Activated naive CD4-positive, alpha-beta T cell treated with Interleukin-2 at 50 U/mL for 16 hours (primary cell): ENCODE measurements at places on chromosomes 2 and 18.

DNA sequence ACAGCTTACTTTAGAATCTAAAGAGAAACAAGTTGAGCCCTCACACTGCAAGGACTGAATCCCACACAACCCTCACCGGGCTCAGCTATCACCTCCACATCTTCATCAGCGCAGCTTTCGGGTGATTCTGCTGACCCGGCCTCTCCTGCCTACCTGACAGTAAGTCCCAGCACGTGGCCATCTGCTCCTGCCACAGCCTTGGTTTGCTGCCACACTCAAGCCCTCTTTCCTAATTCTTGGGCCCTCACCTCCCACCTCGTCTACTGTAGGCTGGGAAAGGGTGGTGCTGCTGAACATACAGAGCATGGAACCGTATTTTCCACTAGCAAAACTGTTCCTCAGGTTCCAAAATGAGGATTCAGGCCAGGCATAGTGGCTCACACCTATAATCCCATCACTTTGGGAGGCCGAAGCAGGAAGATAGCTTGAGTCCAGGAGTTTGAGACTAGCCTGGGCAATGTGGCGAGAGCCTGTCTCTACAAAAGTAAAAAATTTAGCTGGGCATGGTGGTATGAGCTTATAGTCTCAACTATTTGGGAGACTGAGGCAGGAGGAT lies 55.3 kb upstream of the HAAO start:
- no peak for DNase-seq

- DNase-seq: no peak
These were observed 106.7 kb upstream of the ARL4C start for GRCh38 chr2:234603619-234604018.

DNA sequence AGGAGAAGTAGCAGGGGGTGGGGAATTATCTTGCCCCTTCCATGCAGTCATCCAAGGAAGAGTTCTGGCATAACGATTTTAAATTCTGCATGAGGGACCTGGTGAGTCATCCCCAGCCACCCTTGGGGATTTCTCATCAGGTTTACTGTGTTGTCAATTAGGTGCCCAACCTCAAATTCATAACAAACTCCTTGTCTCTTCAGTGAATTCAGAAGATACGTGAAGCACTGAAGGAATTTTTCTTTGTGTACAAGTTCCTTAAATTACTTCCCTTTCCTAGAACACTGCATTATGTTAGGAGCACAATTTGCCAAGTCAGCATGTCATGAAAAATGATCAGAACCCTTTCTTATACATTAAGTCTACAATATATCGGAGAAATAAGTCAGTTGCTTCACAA lies 70.8 kb upstream of the NOSTRIN start:
- DNase-seq: no peak

DNA sequence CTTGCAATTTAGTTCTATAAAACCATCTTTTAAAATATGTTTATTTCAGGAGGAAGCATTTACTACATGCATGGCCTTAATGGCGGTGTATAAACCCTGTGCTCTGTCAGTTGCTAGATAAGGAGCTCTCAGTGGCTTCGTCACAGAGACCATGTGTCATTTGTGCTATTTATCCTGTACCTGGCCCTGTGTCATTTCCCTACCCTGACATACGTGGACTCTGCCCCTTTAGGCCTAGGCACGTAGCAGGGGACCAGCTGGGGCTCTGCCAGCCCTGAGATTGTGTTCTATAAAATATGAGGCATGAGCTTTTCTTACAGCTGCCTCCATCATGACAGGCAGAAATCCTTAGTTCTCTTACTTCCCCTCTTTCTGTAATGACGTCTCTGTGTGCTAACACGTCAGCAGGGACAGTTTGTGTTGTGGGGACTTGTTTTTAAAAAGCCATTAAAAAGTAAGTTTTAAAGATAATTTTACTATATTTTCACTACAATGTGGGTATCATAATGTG lies 88.0 kb downstream of the ITGB1BP1 start:
- DNase-seq: no peak

DNA sequence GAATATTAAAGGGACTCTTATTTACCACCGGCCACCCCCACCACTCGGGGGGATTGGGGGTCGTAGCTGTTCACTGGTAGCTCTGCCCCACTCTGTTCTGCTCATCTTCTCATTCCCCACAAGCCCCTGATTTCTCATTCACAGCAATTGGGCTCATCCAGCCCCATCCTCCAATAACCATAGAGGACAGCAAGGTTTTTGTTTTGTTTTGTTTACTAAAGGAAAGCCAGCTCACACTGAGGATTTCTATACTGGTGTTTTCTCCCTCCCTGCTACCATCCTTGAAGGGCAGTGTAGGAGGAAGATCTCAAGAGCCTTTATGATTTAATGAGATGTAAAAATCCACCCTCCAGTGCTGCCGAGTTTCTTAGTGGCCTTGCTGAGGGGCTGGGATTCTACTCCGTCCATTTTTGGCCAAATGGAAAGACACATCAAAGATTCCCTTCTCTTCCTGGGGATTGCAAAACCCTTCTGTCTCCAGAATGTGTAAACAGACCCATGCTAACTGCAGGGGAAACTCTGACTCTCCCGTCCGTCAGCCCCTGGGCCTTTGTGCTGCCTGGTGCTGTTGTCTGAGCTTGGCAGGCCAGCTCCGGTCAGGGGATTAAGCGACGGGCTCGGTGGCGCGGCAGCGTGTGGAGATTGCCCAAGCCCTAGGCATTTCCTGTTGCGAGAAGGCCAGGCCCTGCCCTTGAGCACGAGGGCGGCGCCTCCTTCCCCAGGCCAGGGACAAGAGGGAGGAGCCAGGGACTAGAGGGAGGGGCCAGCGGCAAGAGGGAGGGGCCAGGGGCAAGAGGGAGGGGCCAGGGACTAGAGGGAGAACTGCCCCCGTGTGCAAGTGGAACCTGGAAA lies 165.0 kb downstream of the ANTXR1 start:
- no peak for DNase-seq

DNA sequence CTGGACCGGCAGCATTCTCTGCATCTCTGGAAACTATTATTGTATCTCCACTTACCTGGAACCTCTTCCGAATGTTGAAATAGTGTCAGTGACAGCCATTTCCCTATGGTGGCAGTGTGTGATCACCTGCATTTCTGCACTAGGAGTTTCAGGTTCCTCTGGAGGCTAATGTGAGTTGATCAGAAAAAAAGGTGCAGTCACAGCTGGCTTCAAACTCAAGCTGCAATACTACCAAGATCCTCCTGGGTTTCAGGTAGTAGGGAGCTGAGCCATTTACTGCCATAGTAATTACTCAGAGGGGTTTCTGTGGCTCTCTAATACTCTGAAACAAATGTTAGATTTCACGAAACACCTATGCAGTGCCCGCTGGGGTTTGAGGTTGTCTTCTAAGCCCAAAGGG lies 183.5 kb upstream of the OSR1 start:
- no peak for DNase-seq

GRCh38 chr2:88350331-88351248 lies 101.9 kb downstream of the FOXI3 start:
- peak; percentile 70 for DNase-seq

DNA sequence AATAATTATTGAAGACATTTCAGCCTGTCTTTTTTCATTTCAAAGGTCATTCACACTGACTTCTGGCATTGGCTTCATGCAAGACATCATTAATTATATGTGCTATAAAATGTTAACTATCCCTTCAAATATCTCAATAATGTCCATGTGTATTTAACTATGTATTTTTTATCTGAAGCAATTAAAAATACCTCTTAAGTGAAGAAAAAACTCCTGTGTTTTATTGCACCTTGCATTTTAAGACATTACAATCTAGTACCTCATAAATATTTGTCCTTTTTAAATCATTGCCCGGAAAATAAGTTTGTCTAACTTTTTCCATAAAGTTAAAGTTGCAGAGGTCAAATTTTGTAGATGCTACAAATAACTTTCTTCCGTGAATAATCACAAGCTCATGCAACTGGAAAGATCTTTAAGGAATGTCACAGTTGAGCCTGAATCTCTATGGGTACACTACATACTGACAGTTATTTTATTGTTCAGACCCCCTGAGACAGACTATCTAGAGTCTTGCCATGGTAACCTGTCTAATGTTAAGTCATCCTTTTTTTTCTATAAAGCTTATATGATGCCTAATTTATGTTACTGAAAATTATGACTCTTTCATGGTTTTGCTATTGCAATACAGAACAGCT lies 38.4 kb upstream of the COBLL1 start:
- no peak for DNase-seq

- DNase-seq: no peak
These were observed 189.0 kb downstream of the BCL11A start for GRCh38 chr2:60364491-60364890.

DNA sequence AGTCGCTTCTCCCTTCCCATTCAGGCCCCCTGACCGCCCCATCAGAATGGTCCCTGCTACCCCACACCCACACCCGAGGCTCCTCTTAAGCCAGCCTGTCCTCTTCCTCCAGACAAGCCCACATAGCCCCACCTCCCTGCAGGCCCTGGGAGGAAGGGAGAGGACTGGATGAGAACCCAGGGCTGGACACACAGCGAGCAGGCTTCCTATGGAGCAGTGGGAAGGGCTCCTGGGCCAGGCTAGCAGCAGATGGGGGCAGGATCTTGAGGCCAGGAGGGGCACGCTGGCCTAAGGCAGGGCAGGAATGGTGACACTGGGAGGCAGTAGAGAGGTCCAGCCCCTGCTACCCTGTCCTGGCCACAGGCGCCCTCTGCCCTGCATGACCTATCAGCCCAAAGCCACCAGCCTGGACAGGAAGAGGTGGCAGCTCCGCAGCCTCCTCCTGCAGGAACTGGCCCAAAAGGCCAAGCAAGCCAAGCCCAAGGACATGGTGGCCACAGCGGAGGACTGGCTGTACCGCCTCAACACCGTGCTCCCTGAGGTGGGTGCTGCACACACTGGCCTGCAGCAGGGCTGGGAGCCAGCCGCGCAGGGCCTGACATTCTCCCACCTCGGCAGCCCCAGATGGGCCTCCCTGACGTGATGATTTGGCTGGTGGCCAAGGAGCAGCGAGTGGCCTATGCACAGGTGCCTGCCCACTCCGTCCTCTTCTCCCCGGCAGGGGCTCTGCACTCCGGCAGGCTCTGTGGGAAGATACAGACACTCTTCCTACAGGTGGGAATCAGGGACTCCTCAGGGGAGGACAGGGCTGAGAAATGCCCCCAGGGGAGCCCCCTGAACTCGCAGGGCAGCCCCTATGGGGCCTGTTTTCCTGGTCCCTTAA lies 43.3 kb downstream of the FER1L5 start:
- no peak for DNase-seq

GRCh38 chr2:33377048-33377447 lies 99.4 kb upstream of the RASGRP3 start:
- no peak for DNase-seq

DNA sequence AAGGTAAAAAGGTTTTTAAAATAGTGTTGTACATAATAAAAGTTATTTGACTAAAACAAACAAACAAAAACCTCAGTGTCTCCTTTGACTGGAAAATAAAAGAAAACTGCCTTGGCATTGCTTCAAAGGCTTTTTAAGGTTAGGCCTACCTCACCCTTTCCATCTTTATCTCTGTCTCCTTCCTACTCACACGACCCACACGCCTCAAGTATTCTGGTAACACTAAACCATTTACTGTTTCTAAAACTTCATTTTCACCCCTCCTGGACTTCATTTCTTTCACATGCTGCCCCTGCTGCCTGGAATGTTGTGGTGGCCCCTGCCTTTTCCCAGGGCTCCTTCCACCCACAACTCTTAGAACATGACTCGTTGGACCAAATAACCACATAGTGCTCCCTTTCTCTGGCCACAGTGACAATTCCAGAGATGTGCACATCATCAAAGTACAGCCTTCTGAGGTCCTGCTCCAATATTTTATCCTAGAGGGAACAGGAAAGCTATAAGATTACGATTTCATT lies 54.0 kb downstream of the ERBB4 start:
- no peak for DNase-seq

- no peak for DNase-seq
These were observed 14.3 kb downstream of the SPATA3 start for GRCh38 chr2:231010201-231010730.

GRCh38 chr2:135512099-135512498 lies 18.9 kb downstream of the ZRANB3 start:
- no peak for DNase-seq

DNA sequence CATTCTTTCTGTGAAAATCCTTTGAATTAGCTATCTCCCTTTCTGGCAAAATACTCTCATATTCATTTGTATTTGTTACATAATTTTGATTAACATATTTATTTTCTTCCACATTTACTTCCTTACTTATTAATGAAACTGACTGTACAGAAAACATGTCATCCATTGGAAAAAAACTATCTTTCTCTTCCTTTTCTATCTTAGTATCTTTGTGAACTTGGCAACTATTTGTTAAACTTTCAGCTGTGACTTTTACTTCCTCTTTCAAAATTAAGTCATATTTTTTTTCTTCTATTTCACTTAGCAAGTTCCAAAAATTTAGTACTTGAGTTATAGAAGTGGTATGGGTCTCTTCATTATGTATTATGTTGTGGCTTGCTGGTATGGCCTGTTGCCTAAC lies 2.6 kb downstream of the RAD51AP2 start:
- no peak for DNase-seq

DNA sequence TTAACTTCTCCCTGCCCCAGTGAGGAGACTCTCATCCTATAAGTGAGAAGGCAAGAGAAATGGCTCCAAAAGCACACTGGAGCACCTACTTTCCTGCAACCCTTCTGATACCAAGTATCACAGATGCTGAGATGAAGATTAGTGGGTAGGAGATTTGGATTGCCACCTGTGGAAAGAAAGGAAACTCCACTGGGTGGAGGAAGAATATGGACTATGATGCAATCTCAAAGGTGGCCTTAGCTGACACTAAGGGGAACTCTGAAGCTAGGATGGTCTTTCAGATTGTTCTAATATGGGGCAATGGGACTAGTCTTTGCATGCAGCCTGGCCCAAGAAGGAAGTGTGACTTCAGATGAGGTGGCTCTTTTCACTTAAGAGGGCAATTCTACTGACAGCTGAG lies 21.6 kb downstream of the PRKRA start:
- DNase-seq: no peak

GRCh38 chr2:148957023-148957422 lies 81.5 kb upstream of the LYPD6B start:
- no peak for DNase-seq

DNA sequence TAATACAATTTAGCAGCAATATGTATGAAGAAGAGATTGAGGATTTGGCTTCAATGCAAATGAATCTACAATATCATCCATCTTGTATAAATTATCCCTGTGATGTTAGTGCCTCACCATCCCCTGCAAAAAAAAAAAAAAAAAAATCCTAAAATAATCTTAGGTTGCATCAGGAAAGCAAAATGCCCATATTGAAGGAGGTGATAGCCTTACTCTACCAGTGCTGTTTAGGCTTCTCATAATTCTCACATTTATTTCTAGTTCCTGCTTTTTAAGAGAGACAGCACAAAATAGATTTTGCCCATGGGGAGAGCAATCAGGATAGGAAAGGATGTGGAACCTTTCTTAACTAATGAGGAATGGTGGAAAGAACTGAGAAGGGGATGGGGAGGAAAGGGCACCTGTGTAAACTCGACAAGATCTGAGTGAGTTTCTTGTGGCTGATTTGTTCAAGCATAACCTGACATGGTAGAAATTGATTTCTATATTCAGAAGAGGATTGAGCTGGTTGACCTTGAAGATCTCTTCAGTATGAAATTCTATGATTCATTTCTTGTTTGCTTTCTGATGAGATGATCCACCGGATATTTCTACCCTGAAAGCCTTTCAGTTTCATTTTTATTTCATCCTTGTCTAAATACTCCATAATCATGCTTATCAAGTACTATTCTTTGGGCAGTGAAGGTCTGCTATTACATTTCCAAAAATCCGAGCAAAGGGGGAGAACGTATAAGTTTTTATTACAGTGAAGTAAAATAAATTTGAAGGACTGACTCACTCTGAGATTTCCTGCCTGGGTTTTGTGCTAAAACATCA lies 391.2 kb downstream of the PTPRM start:
- no peak for DNase-seq
